Stromal cell of bone marrow (primary cell): ENCODE measurements at places on chromosomes 12 and 14.

- DNase-seq, result peak; percentile 39
Observed at GRCh38 chr12:111753144-111753881, 13.4 kb upstream of the ALDH2 start.

DNA sequence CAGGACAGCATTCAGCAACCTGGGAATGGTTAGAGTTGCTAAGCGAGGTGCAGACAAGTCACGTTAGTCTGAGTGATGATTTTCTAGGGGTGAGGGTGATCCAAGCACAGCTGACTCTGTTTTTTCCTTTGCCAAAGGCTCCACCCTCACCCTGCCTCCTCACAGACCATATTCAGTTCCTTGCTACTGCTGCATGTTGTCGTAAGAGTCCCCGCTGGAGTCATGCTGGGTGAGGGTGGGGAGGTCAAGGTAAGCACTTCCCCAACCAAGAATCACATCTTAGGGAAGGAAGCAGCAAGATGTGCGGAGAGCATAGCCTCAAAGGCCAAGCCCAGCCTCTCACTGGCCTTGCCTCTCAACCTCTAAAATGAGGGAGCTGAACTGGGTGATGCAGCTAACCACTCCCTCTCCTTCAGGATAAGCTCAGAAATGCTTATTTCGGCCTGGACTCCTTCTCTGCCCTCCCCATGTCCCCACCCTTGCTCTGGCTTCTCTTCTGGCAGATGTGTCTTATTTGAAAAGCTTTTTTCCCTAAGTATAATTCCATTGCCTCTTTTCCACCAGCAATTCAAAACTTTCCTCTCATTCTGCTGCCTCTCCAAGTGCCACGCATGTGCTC, 66.9 kb upstream of the ACTN1 start:
- peak; percentile 36 for DNase-seq

DNA sequence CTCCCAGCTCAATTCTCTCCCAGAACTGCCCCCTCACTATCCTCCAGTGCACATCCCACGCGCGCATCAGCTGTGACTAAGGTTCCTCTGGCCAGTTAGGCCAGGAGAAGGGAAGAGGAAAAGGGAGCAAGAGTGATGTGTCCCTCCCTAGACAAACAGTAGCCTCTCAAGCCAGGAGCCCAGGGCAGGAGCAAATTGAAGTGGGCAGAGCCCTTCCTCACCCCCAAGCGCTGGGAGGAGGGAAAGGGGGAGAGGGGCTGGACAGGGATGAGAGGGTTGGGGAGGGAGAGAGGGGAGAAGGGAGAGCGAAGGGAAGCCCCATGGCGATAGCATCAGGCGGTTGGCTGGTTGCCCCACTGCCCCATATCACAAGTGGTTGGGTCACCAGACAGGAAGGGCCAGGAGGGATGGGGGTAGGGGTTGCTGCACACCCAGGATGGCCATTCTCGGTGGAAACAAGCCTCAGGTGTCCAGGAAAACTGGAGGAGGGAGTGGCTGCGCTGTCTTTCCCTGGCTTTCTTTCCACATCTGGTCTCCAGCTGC, 1.1 kb downstream of the CD63 start:
- DNase-seq, result no peak

DNA sequence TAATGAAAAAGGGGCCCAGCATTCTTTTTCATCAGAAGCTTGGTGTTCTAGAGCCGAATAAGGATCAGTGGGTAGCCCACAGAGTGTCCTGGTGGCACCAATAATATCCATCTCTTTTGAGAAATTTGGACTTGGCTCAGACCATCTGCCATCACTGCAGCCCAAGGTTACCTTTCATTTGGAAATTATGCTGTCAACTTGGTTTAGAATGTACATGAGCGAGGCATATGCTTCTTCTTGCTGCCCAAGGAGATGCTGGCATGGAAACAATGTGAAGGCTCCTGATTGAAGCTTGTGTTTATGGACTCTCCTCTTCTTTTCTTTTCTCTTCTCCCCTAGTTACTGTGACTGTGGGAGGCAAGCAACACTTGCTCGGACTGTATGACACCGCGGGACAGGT, 50.0 kb downstream of the GPHB5 start:
- no peak for DNase-seq

GRCh38 chr14:58801086-58801485, 163.3 kb downstream of the DACT1 start:
- no peak for DNase-seq

- DNase-seq, result no peak
Observed at GRCh38 chr12:74538491-74539258, 1.0 kb downstream of the ATXN7L3B start.

DNA sequence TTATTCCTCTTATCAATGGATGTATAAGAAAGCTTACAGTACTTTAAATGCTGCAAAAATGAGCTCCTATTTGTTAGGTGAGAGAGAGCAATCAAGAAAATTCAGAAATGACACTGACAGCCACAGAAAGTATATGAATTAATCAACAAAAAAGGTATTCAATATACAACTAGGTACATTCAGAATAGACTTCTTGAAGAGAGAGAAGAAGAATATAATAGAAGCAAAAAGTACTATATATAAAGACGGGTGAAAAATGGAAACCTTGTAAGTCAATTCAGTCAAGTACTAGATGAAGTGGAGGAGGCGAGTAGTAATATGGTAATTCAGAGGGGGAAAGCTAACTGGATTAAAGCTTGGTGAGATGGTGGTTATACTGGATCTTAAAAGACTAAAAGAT, 74.3 kb downstream of the HEATR5A start:
- DNase-seq, result no peak

GRCh38 chr12:22539055-22539454, 5.3 kb downstream of the C2CD5 start:
- no peak for DNase-seq

- DNase-seq, result peak; percentile 8
Observed at GRCh38 chr14:30559638-30560091, 707 bp downstream of the G2E3 start.

DNA sequence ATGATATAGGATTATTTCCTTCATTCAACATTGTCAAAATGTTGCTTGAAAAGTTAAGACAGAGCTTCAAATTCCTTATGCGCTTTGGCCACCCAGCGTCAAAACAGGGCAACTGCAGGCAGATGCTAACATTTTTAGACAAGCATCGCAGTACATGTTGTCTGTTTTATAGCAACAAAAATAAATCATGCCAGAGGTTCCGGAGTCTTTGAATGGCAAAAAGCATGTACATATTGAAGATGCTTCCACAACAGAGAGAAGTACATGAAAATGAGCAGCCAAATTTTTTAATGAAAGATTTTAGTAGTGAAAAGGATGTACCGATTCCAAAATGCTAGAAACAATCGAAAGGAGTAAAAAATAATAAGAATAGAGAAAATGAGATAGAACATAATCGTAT, 49.8 kb upstream of the USP15 start:
- DNase-seq, result peak; percentile 17

GRCh38 chr14:42407153-42407552, 800.5 kb downstream of the LRFN5 start:
- no peak for DNase-seq

- peak; percentile 50 for DNase-seq
Observed at GRCh38 chr12:124720004-124720680, 143.5 kb downstream of the SCARB1 start.

DNA sequence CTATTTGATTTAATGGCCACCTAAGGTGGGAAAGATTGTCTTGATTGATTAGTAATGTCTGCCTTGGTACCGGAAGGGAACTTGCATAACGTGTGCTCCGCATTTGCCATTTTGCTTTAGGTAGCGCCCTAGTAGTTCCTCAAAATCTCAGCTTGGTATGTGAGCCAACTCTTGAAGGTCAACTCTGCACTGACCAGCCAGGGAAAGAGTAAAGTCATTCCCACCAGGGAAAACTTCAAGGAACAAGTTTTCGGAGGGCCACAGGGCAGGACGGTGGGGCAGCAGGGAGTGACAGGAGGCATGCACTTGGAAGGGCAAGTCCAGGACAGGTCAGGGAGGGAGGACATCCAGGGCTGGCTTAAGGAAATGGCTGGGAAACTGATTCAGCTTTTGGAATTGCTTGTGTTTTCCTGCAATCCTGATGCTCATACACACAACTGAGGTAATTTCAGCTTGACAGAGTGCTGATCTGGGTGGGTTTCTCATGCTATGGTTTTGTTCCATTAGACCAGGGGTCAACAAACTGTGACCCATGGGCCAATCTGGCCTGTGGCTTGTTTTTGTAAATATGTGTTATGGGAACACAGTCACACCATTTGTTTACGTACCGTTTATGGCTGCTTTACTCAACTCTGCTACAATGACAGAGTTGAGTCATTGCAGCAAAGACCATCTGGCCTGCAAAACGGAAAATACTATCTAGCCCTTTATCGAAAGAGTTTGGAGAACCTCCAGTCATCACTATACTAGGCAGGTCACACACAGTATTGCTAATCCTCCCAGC, 184.5 kb downstream of the RBM19 start:
- DNase-seq, result no peak

DNA sequence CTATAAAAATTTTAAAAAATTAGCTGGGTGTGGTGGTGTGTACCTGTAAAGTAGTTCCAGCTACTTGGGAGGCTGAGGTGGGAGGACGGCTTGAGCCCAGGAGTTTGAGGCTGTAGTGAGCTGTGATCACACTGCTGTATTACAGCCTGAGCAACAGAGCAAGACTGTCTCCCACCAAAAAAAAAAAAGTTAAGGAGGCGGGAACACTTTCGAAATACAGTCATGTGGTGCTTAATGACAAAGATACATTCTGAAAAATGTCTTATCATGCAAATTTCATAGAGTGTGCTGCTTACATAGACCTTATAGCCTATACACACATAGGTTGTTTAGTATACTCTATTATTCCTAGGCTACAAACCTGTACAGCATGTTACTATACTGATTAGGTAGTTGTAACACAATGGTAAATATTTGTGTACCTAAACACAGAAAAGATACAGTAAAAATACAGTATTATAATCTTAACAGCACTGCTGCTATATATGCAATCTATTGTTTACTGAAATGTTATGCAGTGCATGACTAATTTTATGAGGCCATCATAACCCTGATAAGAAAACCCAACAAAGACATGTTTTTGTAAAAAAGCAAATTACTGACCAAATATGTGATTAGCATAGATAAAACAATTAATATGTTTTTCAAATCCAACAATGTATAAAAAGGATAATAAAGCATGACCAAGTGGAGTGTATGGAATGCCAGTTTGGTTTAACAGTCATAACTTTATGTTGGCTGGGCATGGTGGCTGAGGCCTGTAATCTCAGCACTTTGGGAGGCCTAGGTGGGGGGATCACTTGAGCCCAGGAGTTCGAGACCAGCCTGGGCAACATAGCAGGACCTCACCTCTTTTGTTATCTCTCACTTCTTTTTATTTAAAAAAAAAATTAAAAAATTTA, 11.4 kb downstream of the EIF2S1 start:
- no peak for DNase-seq

- DNase-seq, result no peak
Observed at GRCh38 chr14:93085911-93086310, 29.8 kb downstream of the ITPK1 start.

DNA sequence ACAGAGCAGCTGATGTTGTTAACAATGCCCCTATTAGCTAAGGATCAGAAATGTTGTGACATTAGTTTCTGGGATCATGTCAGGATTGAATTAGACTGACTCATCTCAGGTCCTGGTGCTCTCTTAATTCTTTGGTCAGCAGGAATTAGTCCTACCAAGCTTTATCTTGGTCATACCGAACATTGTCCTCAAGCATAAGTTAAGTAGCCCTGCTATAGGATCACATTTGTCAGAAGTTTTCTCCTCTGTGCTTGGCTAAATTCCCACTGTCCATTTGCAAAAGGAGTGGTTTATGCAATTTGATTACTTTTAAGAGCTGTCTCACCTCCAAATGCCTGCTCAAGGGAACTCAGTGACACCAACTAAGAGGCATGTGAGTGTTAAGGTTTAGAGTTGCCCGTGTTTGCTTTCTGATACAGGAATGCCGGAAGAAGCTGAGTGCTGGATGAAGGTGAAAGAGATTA, 48.4 kb upstream of the IFNG-AS1 start:
- peak; percentile 21 for DNase-seq

DNA sequence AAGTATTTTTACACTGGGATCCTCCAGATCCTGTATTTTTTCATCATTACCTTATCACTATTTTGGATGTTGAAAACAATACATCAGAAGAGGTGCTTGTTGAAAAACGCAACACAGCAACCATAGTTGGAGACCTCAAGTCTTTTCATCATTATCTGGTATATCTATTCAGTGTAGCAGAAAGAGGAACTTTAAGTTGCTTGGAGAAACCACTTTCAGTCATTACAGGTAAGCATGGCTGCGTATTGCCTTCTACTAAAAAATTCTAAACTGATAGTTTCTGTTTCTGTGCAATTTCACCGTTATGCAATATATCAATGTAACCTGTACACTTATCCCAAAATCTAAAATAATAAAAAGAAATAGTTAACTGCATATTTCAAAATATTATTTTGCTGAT, 32.2 kb upstream of the PTPRQ start:
- DNase-seq, result no peak

- no peak for DNase-seq
Observed at GRCh38 chr14:91377700-91378652, 39.6 kb downstream of the CCDC88C start.

DNA sequence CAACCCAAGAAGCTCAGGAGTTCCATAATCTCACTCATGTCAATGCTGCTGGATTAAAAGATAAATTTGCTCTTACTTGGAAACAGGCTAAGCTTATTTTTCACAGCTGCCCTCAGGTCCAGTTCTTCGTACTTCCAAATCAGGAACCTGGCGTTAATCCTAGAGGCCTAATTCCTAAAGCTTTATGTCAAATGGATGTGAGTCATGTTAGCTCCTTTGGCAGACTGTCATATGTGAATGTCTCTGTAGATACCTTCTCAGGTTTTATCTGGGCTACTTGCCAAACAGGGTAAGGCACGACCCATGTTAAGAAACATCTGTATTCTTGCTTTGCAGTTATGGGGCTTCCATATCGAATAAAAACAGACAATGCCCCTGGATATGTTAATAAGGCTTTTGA, 504.6 kb downstream of the ALG10 start:
- no peak for DNase-seq

DNA sequence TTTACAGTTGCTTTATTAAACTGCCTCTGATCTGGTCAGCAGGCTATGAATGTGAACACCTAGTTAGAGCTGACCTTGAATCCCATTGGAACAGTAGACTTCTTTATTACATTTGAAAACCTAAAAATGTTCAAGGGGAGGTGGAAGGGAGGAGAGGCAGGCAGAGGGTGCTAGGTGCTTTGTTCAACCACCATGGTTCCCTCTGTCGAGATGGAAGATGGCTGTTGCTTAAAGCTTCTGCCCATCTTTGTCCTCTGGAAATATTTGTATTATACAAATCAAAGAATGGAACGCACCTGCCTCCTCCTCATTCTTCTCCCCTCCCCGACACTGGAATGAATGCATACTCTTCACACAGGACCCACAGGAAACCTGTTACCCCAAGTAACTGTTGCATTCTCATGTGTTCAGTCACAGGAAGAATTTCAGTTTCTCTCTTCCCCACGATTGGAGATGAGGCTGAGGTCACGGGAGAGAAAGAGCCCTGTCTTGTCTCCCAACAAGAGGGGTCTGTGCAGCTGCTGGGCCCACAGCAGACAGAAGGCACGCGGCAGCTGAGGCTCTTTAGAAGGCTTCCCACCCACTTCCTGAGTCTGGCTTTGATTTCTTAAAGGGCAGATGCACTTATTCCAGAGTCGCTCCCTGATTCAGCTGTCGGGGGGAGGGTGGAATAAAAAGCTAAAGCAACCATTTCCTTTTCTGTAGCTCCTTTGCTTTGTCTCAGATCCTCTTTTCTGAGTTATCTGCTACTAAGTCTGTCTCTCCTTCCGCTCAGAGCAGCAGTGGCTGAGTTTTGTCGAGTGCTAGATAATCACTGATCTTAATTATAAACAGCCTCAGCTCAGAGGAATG, 217.9 kb upstream of the BTG1 start:
- DNase-seq, result no peak

- DNase-seq, result no peak
Observed at GRCh38 chr14:104420990-104421389, 158.6 kb upstream of the C14orf180 start.

- no peak for DNase-seq
Observed at GRCh38 chr12:57756406-57757341, 1.8 kb downstream of the MARCHF9 start.
